Keratinocyte (primary cell): ENCODE measurements at places on chromosomes 7 and 10.

- DNase-seq, result no peak
These were observed 15.5 kb upstream of the STEAP4 start for GRCh38 chr7:88322151-88322550.

DNA sequence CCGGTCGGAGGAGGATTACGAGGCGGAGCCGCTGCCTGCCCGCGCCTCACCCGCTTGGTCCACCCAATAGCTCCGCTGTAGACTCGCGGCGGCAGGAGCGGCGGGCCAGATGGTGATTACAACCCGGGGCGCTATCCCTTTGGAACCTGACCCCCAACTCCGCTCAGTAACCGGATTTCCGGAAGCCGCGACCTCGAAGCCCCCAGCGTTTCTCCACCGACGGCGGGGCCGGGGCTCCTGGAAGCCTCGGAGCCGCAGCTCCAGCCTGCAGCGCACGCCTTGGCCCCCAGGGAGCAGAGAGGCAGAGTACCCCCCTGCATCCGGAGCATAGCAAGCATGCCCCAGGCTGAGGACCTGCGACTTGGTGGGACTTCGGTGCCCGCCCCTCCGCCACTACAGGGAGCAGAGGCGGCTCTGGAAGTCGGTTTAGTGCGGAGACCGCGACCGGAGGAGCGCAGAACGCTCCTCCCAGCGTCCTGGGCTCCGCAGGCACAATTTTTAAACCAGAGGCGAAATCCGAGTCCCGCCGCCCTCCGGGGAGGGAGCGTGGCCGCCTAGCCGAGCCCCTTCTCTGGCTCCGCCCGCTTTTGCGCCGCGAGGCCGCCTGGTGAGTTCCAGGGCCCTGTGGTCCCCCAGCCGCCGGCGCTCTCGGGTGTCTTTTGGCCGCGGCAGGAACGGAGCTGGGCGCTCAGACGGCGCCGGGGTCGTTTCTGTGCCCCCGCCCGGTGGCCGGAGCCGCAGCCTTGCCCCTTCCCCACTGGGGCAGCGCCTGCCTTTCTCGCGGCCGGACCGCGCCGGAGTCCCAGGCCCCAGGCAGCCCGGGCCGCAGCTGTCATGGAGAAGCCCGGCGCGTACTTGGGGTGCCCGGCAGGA lies 28.2 kb upstream of the BMS1 start:
- no peak for DNase-seq

DNA sequence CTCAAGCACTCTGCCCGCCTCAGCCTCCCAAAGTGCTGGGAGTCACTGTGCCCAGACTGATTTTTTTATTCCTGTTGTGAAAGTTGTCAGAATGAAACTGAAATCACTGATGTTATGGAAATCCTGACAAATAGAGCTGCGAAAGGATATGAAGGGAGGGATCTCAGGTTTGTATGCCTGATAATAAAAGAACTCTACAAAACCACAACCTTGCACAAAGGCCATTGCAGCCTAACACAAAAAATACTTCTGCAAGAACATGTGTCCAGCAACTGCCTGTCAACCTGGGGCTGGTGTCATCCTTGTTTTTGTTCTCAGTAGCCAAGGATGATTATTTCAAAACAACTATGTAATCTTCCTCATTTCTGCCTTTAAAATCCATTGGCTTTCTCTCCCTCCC lies 126.1 kb downstream of the NEBL start:
- no peak for DNase-seq

GRCh38 chr7:132255898-132256297 lies 320.4 kb downstream of the PLXNA4 start:
- DNase-seq, result no peak

- peak; percentile 96 for DNase-seq
These were observed 12.4 kb upstream of the ARHGAP12 start for GRCh38 chr10:31940839-31941653.

GRCh38 chr10:128624656-128625530 lies 498.7 kb upstream of the MKI67 start:
- DNase-seq, result no peak

DNA sequence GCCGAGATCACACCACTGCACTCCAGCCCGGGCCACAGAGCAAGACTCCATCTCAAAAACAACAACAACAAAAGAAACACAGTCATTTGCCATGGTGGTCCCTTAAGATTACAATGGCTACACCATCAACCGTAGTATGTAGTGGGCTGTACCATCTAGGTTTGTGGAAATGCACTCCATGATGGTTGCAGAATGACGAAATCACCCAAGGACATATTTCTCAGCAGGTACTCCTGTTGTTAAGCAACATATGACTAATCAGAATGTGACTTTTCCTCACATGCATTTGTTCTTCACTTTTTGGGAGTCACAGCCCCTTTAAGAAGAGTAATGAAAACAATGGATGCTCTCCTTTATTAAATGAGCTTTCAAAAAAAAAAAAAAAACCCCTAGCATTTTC lies 11.0 kb downstream of the SVIL start:
- DNase-seq, result no peak

DNA sequence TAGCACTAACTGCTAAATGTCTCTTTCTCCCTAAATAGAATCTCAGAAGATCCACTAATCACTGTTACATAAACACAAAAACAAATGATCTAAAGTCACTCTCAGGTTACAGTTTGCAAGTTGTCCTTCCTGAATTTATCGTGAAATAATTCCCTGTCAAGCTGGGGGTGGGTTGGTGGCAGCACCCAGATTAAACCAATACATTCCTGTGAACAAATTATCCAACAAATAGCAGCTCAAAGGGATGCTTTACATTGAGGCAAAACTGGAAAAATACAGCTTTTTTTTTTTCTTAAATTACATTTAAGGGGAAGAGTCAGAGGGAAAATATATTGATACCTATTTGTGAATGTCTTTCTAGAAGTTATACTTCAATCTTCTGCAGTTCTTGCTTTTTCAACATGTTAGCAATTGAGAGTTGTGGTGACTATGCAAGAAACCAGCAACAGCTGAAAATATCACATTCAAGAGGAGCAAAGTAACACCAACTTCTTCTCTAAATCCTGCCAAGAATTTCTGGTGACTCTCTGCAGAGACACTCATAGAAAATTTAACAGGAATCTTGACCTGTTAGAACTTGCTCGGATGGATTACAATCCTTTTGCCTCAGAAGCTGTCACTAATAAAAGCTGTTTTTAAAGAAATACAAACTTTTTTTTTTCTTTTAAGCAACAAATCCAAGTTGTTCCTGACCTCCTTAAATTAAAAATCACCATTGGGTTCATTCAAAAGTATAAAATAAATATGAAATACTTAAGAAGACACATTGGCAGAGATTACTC lies 18.9 kb downstream of the LMOD2 start:
- DNase-seq, result peak; percentile 60

DNA sequence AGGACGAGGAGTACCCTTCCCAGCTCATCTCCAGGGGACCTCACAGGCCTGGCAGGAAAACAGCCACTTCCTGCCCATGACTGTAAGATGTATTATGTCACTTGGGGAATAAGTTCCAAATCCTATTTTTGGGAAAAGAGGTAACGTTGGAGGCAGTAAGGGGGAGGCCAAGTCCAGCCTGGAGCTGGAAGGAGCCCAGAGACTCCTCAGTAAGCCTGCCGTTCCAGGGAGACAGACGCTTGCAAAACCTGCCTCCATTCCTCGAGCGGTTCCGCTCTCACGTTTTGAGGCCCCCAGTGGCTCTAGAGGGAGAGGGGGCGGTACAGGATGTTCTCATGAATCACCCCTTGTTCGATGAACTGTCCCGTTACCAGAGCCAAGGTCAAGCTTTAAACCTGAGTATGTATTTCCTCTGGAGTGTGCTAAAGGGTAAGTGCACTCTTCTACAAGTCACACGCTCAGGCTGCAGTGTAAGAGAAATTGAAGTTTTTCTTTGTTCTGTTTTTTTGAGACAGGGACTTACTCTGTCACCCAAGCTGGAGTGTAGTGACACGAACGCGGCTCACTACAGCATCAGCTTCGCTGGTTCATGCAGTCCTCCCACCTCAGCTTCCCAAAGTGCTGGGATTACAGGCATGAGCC lies 45.5 kb upstream of the CYTH3 start:
- no peak for DNase-seq

GRCh38 chr10:129123428-129123827 lies 343.6 kb upstream of the MGMT start:
- DNase-seq, result no peak

GRCh38 chr10:133307776-133308420 lies 774 bp downstream of the TUBGCP2 start:
- DNase-seq, result peak; percentile 66

DNA sequence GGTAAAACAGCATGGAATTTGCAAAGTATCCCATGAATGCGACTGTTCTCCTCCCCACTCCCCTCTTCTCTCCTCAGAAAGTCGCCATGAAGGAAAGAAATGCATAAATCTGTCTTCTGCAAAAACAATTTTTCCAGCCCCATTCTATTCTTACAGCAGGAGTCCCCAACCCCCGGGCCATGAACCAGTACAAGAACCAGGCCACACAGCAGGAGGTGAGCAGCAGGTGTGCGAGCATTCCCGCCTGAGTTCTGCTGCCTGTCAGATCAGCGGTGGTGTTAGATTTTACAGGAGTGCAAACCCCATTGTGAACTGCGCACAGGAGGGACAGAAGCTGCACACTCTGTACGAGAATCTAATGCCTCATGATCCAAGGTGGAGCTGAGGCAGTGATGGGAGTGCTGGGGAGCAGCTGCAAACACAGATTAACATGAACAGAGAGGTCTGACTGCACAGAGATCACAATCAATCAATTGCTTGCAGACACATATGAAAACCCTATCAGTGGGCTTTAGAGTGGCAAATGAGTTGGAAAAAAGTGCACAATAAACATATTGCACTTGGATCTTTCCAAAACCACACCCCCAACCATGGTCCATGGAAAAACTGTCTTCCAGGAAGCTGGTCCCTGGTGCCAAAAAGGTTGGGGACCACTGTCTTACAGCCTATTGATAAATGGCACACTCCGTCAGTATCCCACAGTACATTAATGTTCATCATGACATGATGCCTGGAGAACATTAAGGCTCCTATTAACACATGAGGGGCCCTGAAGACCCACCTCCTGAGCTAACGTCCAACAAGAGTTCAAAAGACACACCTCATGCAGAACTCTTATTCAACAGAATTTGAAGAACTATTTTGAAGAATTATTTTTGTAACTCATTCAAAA lies 205.0 kb downstream of the PTPRN2 start:
- DNase-seq, result no peak

DNA sequence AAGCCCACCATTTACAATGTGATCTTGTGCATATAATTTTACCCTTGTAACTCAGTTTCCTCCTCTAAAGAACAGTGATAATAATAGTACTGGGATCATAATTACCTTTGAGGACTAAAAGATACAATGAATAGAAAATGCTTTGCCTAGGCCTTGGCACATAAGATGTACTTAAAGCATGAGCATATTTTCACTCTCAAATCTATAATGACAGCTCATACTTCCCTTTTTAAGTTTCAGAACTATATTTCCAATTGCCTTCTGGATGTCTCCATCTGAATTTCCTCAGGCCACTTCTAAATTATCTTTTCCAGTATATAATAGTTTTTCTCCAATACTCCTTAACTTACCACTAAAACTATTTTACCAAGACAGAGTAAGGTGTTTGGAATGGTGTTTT lies 13.3 kb upstream of the ITGB8 start:
- DNase-seq, result no peak

DNA sequence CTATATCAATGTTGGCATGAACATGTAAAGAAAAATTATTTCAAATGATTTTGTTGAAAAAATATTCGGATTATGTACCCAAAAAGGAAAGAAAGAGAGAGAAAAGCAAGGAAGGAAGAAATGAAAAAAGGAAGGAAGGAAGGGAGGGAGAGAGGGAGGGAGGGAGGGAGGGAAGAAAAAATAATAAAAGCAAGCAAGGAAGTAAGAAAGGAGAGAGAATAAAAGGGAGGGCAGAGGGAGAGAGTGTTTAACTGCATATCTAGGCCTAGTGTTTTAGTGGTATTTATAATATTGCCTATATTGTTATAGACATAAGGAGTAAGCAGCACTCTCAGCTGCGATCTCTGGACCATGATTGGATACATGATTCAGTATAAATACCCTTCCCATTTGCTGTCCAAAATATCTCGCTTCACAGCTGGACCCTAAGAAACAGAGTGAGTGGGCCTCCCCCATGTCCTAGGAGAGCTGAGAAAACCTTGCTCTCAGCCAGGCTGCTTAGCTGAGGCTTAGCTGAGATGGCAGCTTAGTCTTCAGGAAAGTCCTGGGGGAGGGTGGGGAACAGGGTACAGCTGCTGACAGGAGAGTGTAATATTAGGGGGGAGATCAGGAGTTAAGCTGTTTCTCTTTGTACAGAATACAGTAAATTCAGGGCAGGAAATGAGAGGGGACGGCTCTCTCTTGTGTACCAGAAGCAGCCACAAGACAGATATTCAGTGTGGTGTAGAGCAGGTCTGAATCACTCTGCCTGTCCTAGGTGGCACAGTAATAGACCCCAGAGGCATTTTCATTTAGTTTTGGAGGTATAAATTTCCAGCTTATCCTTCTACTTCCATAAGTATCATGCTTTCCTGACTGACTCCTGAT lies 66.8 kb upstream of the TARP start:
- DNase-seq, result no peak

- no peak for DNase-seq
These were observed 81.3 kb downstream of the FOXL3 start for GRCh38 chr7:371119-371778.

DNA sequence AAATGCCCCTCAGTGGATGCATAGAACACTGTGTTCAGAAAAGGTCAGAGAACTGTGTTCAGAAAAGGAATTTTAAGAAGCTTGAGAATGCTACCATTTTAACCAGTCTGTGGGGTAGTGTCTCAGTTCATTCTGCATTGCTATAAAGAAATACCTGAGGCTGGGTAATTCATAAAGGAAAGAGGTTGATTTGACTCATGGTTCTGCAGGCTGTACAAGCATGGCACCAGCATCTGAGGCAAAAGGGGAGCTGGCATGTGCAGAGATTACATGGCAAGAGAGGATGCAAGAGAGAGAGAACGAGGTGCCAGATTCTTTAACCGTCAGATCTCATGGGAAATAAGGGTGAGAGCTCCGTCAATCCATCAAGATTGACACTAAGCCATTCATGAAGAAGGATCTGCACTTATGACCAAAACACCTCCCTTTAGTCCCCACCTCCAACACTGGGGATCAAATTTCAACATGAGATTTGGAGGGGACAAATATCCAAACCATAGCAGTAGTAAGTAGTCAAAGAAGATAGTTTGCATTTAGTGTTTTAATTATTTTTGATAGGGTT lies 119.8 kb downstream of the FAM107B start:
- no peak for DNase-seq

DNA sequence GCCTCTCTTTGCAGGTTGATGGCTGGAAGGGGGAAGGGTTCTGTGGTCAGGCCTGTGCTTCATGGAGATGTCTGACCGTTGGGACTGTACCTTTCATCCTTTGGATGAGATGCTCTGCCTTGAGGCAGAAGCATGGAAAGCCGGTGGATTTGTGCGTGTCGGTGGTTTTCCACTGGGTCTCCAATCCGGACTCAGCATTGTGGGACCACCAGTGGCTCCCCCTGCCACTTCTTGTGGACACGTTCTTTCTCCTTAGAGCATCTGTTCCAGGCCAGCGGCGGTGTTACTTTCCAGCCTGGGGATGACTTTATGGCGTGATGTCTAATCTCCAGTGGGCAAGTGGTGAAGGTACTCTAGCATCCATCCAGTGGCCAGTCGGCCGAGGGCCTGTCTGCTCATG lies 178.4 kb downstream of the MGMT start:
- no peak for DNase-seq

- DNase-seq, result no peak
These were observed 1.5 kb upstream of the HTR7 start for GRCh38 chr10:90859321-90859751.

GRCh38 chr10:110410329-110411046 lies 87.2 kb upstream of the DUSP5 start:
- DNase-seq, result peak; percentile 96
